ENCODE measurements at places on chromosomes 2 and 18.

DNA sequence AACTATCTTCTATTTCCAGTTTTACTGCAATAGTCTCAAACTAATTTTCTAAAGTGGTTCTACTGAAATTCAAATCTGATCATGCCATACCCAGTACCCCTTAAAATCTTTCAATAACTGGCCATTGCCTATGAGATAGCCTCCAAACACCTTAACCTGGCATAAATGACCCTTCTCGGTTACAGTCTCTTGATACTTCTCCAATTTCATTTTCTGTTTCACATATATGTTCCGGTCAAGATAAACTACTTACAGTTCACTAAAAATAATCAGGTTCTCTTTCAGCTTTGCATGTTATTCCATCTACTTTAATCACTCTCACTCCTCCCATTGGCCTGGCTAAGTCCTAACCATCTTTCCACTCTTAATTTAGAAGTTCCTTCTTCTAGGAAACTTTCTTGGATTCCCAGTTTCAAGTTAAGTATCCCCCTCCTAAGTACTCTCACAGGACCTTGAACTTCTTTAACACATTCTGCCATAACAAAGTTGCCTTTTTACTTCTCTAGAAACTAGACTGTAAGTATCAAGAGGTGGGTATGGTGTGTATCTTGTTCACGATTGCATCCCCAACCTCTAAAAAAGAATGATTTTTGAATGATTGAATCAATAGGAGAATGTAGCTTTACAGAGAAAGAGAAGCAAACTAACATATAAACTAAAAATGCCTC lies 110.2 kb upstream of the RBBP8 start:
- no peak for DNase-seq

DNA sequence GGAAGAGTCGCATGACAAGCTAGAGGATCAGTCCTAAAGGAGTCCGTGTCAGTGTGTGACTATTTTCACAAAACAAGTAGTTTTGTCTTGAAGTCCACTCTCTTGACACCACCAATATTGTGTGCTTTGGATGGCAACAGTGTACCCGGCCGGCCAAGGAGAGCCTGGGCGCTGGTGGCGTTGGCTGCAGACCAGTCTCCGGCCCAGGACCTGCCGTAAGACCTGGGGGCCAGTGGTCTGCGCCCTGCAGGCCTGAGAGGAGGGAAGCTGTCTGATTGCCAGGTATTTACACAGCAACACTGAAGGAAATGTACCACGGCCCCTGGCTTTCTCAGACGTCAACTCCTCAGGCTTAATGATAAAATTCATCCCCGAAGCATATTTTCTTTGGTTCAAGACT lies 472.4 kb upstream of the SALL3 start:
- DNase-seq: no peak

DNA sequence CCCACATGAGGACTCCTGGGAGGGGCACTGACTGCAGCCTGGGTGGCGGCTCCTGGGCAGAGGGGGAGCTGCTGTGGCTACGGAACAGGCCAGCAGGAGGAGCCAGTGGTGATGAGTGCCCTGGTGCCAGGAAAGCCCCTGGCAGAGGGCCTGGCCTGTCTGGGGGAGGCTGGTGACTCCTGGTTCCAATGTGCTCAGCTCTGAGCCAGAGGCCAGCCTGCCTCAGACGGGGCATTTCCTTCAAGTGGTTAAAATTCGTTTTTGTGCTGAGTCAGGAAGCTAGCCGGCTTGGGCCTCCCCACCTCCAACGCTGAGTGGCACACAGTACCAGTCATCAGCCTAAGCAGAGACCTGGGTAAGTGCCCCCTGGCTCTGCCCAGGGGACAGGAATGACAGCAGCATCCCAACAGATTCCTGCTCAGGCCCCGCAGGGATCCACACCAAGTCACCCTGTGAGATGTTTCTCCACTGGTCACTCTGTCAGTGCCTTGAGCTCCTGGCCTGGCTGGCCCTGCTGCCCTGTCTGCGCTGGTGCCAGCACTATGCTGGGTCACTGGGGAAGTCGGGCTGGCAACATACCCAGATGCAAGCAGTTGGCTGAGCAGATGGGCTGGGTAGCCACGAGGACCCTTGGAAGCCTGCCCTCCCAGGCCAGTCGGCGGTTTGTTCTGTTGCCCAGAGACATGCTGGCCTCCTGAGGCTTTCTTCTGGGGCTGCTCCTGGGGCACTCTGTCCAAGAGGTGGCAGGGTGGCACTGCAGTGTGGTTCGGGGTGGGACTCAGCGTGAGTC lies 7.1 kb upstream of the KLF11 start:
- DNase-seq: peak; percentile 52

GRCh38 chr2:162057426-162057825 lies 16.6 kb downstream of the DPP4 start:
- DNase-seq: no peak
